CD4-positive, alpha-beta T cell (primary cell): ENCODE measurements at places on chromosomes 12 and 14.

GRCh38 chr14:39383741-39384140 lies 48.5 kb downstream of the FBXO33 start:
- no peaks in the 10 kb centered on the region for H3K4me1 ChIP-seq
- DNase-seq = no peak
- no peak overlapping the region for H3K27ac ChIP-seq
- H3K4me3 ChIP-seq = no peak overlapping the region
- H3K36me3 ChIP-seq = no peaks in the 10 kb centered on the region

DNA sequence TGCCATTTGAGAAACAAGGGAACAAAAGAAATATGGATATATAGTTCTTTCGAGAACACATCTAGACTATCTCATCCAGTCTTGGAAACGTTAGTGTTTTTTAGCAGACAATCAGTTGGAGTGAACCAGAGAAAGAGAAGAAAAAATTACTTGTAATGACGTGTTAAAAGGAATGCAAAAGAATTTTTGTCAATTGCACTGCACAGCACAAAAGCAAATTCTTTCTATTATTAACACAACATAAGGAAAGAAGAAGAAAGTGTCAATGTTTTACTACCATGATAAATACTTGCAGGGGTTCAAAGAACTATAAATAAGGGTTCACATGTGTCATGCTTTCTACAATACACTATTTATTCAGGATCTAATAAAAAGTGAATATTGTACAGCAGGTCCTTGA lies 27.5 kb upstream of the GSG1 start:
- H3K27ac ChIP-seq = no peak overlapping the region
- H3K4me3 ChIP-seq = no peak overlapping the region
- no peaks in the 10 kb centered on the region for H3K27me3 ChIP-seq
- no peaks in the 10 kb centered on the region for H3K36me3 ChIP-seq
- no peak for DNase-seq

- no peaks in the 10 kb centered on the region for H3K4me1 ChIP-seq
- no peak overlapping the region for H3K27ac ChIP-seq
- no peaks in the 10 kb centered on the region for H3K27me3 ChIP-seq
These were observed 27.9 kb downstream of the ESR2 start for GRCh38 chr14:64266239-64266638.

DNA sequence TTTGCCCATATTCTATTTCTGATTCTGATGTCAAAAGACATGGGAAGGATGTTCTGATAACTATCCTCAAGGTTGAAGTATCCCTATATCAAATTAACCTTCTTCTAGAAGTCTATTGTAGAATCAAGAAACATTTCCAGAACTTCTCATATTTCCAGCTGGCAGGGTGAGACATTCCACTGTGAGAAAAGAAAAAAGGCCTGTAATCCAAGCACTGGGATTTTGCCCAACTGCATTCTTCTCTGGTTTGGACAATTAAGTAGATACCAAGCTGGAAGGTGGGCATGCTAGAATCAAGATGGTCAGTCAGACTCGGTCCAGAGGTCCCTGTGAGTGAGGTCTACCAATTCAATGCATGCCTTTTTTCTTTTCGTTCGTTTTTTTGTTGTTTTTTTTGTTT lies 60.9 kb downstream of the MAP3K9 start:
- H3K36me3 ChIP-seq = peaks cover 20% of the 10 kb centered on the region
- no peak overlapping the region for H3K4me3 ChIP-seq
- no peak overlapping the region for H3K27ac ChIP-seq
- no peaks in the 10 kb centered on the region for H3K27me3 ChIP-seq
- H3K4me1 ChIP-seq = no peaks in the 10 kb centered on the region

DNA sequence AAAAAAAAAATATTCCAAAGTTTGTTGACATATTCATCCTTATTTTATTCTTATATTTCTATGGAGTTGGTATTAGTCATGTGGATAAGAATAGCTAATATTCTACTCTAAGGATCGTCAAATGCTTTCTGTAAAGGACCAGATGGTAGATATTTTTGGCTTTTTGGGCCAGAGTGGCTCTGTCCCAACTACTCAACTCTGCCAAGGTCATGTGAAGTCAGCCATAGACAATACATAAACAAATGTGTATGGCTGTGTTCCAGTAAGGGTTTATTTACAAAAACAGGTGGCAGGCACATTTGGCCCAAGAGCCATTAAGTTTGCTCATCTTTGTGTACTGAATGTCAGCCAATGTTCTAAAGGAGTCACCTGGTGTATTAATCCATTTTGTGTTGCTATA lies 131.8 kb downstream of the TBX5 start:
- no peak for DNase-seq
- H3K27me3 ChIP-seq = peaks cover 4% of the 10 kb centered on the region
- H3K4me3 ChIP-seq = no peak overlapping the region
- H3K4me1 ChIP-seq = no peaks in the 10 kb centered on the region
